ENCODE measurements at places on chromosomes 1 and 21.

DNA sequence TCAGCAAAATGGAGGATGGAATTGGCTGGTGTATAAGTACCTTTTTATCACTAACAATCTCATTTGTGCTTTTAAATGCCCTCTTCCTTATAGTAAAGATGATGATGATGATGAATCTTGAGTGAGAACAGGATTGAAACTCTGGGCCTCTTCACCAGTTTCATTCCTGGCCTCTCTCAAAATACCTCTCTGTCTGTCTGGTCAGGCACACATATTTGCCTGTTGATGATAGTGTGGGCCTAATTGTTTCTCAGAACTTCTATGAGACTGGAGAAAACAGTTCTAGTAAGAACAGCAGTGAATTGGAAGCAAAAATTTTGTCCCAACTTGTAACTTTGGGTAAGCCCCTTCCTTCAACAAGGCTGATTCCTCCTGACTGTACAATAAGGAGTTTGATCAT lies 94.4 kb upstream of the RGS4 start:
- DNase-seq, result no peak

GRCh38 chr1:10973552-10973951 lies 38.9 kb upstream of the TARDBP start:
- no peak for DNase-seq

DNA sequence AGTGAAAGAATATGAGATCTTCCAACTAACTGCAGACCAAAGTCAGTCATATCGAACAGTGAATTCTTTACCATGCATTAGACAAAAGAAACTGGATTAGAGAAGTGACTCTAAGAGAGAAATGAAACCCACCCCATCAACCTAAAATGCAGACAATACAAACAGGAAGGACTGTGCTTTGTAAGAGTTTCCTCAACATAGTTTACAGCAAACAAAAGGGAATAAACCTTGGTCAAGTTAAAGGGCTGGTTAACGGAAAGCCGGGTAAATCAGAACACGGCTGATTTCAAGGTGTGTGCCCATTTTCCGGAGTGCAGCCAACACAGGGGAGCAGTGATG lies 39.2 kb downstream of the SIPA1L2 start:
- no peak for DNase-seq

GRCh38 chr21:34122047-34122446 lies 48.7 kb downstream of the MRPS6 start:
- DNase-seq, result no peak

- DNase-seq, result no peak
Measured at GRCh38 chr1:26277261-26277661, 2.6 kb upstream of the SH3BGRL3 start.

DNA sequence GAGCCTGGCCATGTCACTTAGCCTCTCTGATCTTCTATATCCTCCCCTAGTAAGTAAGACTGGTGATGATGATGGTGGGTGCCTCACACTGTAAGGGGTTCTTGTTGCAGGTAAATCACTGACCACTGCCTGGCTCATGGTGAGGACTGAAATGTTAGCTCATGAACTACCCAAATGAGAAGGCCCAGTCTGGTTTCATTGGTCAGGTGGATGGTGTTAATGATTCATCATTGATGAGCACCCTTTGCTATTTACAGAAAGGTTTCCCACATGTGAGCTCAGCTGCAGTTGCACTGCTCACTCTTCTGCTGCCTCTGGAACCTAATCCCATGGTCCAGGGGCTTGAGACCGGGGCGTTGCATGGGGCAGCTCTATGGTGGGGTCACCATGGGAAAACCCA lies 417.7 kb downstream of the PRDM2 start:
- DNase-seq, result no peak

- no peak for DNase-seq
Measured at GRCh38 chr1:212962509-212962908, 12.2 kb downstream of the VASH2 start.

DNA sequence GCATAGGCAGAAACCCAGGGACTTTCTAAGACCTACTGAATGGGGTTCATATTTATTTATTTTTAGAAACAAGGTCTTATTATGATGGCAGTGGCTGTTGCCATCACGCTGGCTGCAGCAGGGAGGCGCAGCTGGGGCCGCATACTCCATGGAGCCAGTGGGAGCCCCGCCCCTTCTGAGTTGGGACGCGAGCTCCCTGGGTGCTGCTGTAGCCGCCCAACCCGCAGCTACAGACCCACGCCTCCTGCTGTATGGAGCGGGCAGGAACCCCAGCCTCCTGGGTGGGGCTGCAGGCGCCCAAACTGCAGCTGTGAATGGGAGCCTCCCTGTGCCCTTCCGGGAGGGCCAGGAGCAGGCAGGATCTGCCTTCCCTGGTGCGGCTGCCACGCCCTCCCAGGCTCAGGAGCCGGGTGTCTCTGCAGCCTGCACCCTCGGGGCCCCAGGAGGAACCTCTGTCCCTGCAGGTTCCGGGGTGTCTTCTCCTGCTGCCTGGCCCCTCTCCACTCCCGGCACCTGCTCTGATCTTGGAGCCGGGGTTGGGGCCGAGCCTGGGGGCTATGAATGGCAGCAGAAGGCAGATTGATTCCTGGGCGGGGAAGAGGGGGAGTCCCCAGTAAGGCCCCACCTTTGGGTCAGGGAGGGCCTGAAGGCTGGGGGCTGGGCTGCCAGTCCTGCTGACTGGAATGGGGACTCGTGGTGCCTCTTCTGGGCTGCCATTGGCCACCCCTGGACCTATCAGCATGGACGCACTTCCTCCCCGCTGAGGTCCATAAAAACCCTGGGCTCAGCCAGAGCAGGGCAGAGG lies 66.5 kb upstream of the LRRN2 start:
- DNase-seq, result no peak

- DNase-seq, result no peak
Measured at GRCh38 chr1:207361029-207361428, 39.6 kb downstream of the CD55 start.

DNA sequence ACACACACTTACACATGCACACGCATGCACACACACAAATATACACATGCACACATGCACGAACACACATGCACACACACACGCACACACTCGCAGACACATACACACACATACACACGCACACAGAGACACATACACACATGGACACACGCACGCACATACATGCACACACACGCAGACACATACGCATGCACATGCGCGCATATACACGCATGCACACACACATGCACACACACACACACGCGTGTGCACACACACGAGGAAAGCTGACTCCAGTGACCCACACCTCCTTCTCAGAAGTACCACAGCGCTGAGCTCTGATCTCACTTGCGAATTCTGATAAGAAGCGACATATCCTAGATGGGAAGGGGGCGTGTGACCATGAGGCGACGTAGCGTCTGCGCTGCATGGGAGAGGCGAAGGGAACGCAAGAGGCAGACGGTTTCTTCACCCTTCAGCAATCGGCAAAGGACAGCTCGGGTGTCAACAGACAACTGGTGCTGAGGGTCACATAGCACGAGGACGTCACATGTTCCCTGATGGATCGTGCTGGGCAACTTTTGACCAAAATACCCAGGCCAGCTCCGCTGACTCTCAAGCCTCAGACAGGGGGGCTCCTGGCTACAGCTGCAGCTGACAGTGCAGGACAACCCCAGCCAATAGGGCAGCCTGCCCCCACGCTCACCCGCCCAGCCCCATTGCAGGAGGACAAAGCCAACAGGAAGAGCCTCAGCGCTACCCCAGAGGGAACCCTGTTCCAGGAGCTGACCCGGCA lies 16.0 kb upstream of the PDE9A start:
- no peak for DNase-seq

- DNase-seq, result peak; percentile 64
Measured at GRCh38 chr1:171654942-171655745, 2.7 kb upstream of the MYOC start.

DNA sequence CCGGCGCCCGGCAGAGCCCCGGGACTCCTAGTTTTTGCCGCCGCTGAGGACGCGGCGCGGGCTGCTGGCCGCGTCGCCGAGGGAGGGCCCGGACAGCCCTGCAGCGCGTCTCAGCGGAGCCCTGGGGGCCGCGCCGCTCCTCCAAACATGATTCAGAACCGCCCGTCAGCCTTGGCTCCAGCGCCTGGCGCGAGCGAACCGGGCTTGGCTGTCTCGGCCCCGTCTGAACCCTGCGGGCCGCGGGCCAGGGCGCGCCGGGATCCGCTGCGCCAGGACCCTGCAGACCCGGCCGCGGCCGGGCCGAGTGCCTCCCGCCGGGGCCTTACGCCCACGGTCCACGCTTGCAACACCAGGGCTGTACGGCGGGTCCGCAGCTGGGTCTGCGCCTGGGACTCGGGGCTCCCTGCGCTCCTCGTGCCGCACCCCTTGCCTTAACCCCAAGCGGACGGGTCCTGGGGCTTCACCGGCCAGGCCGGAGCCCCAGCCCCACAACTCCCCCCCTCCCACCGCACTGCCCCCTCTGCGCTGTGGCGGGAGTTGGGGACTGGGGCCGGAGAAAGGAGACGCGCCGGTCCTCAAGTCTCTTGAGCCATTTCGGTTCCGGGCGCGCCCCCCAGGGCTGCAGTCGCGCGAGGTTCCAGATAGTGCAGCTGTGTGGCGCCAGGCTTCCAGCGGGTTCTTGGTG lies 48.4 kb upstream of the CD34 start:
- peak; percentile 30 for DNase-seq

DNA sequence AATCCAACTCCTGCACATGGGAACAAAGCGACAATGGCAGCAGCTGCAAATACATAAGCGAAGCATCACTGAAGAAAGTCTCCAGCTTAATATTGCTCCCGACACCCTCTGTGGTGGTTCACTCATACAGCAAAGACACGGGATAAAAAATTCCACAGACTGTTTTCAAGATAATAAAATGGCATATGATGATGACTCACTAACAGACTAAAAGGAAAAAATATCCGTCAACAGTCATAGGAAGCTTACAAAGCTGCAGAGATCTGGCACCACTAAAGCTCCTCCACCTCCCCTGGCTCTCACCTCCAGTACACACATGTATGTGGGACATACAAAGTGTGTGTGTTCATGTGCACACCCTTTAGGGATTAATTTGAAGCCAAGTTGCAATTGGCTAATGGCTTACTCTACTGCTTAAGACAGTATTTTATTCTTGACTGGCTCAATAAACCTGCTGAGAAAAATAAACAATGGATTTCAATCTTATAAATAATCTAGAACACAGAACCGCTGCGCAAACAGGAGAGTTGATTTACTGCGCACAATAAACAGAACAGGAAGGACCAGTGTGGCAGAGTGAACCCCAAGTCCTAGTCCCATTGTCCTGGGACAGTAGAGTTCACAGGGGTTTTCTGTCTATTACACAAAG lies 94.4 kb downstream of the SLC45A1 start:
- no peak for DNase-seq

GRCh38 chr1:100896481-100896982 lies 642 bp downstream of the SLC30A7 start:
- DNase-seq, result peak; percentile 63

DNA sequence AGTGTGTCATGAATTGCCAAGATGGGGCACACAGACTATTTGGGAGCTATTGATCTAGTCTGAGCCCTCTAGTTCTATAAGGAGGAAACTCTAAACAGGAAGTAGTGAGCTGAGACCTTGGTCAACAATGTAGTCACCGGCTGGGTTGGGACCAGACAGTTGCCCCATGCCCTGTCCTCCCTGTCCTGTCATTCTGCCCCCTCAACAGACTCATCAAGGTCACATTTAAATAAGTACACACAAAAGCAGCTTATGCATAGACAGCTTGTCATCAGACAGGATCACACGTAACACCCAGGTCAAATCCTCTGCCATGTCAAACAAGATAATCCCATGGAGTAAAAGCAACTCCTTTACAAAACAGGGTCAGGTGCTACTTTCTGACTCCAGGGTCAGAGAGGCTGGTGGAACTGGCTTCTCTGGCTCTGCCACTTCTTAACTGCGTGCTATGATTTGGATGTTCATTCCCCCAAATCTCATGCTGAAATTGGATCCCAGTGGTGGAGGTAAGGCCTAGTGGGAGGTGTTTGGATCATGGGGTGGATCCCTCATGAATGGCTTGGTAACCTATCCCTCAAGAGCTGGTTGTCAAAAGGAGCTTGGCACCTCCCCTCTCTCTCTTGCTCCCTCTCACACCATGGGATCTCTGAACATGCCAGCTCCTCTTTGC lies 128.9 kb downstream of the HIVEP3 start:
- DNase-seq, result no peak

DNA sequence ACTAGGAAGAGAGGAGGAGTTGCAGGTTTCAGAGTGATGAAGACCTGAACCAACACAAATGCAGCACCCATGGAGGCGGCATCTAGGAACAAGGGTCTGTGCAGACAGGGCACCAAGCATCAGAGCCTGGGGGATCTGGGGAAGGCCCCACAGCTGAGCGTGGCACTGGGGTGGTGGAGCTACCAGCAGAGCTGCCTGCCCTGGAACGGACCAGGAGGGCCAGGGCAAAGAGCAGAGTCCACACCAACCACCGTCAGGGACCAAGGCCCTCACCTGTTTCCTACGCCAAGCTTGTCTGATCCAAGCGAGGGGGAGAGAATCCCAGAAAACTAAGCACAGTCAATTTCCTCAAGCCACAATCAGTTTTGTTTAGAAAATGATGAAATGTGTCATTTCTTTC lies 79.0 kb upstream of the SYT6 start:
- DNase-seq, result no peak

- DNase-seq, result no peak
Measured at GRCh38 chr1:29591601-29592260, 355.4 kb downstream of the PTPRU start.

DNA sequence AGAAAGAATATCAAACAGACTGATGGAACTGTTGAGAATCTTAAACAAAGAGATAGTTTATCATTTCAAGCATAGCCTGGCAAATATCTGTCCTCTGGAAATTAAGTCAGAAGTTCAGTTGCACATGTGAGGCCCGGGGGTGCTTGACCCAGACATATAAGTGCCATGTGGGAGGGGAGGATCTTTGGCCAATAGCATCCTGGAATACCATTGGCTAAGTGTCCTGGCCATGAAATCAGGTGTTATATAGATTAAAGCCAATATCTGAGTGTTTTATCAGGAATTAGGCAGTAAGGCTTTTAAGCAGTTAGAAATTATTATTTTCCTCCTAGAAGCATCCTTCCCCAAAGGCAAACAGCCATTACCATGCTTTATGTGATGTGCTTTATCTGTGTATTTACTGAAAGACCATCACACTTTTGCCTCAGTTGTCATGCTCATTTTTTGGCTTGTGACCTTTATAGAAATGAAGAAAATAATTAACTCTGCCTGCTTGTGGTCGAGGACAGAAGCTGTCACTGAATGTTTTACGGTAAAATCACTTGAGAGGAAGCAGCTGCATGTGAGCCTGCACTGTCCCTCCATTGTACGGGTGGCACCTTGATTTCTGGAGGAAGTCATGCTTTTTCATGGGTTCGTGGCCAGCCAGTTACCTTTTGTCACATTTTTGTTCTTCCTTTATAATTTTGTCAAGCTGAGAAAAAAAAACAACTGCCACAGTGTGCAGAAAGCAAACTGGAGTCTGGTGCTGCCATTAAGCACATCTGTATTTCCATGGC lies 259.9 kb upstream of the FMN2 start:
- DNase-seq, result no peak

DNA sequence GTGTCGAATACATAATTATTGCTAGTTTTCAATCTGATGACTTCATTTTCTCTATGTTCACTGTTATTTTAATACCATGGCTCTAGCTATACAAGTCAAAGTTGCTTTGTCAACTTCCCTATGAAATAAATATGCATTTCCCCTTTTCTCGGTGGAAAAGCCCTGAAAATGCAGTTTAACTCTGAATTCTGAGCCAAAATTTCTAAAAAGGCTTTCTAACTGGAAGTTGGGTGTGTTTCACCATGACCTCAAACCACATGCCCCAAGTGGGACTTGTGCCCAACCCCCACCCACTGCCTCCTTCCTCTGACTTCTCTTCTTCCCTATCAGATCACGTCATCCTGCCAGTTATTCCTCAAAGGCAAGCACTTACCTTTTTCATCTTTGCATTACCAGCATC lies 8.9 kb downstream of the MKNK1 start:
- DNase-seq, result no peak

GRCh38 chr1:109901524-109902145 lies 9.0 kb upstream of the CSF1 start:
- DNase-seq, result no peak
